AG08396 (cell line): ENCODE measurements at places on chromosomes 6 and 20.

- peak; percentile 88 for DNase-seq
Observed at GRCh38 chr20:13221673-13222318, 722 bp downstream of the ISM1 start.

DNA sequence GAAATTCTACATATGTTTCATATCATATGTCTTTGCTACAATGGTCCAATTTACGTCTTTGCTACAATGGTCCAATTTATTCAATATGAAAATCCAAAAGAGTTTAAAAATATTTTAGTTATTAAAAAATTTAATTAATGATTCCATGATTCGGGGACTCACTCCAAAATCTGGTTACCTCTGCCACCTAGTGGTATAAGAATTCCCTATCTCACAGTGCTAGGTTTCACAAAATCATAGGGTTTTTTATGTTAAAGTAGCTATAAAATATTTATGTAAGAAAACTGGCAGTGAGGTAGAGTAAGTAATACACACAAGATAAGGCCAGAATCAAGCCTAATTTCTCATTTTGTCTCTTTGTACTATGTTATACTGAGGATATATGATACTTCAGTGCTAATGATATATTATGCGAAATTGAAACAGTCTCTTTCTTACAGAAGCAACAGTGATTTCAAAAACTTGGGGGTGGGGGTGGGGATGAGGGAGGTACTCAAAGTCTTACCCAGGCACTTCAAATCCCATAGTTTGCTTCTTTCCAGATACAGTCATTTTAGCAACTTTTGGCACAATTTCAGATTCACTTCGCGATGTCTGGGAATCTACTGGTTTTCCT is 52.3 kb downstream of the HBS1L start:
- DNase-seq, result peak; percentile 16

DNA sequence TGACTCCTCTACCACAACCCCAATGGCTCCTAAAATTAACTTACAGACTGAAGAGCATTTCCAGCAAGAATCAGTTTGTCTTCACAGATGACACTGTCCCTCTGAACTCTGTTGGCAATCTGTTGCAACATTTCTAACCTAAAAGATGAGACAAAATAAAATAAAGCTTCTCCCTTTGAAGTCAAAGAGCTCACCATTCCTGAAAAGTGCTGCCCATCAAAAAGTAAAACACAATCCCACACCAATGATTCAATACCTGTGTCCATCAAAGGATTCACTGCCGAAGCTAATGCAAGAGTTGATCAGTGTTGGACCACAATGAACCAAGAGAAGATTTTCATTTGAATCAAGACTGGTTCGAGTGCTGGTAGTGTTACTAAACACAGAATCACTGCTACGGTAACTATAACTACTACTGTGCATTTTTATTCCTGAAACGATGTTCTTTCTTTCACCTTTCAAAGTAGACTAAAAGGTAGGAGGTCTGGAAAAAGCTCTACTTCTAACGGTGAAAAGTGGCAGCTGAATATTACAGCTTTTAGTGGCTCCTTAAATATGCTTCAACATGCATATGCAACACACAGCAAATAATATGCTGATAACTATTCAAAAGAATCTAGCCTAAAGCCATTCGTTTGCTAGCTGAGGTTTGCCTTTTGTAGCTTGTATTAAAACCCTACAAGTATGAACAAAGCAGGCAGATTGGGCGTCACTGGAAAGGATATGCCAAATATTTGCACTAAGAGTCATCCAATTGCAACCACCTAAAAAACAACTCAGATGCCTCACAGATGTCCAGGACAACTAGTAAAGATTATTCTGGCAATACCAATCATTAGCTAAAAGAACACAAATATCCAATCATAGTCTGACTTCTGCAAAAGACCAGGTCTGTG is at the start of gene DST:
Gene DST, minus strand, starts transcription at position 524 of the 896 bp plus-strand sequence.
- peak; percentile 73 for DNase-seq

- DNase-seq, result no peak
Observed at GRCh38 chr6:119862719-119863118, 513.2 kb upstream of the MAN1A1 start.

GRCh38 chr20:13017883-13018535 is 9.2 kb downstream of the SPTLC3 start:
- DNase-seq, result no peak

DNA sequence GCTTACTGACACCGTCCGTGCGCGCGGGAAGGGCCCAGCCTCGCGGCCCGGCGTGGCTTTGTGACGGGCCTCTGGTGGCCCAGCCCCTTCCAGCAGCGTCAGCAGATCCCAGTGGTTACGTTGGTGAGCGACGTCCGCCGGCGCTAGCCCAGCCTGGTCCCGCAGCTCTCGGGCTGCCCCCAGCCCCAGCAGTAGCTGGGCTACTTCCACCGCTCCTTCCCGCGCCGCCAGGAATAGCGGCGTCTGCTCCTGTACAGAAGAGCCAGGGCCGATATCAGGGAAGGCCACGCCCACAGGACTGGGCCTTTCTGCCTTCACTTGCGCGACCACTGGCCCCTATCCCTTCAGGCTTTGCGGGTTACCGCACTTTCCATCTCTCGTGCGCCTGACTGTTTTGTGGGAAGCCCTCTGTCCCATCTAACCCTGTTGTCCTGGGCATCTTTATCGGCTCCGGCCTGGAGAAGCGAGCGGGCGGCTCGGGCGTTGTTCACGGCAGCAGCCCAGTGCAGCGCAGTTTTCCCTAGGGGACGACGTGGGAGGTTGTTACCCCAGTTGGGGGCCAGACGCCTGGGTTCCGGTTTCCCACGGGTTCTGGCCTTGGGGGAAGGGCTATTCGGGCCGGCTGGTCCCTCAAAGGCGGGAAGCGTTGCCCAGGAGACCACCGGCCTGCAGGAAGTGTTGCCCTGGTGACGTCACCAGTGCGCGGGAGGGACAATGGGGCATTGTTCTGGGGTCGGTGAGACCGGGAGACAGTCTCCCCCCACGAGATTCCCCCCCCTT is 3.6 kb upstream of the GPSM3 start:
- DNase-seq, result peak; percentile 77

DNA sequence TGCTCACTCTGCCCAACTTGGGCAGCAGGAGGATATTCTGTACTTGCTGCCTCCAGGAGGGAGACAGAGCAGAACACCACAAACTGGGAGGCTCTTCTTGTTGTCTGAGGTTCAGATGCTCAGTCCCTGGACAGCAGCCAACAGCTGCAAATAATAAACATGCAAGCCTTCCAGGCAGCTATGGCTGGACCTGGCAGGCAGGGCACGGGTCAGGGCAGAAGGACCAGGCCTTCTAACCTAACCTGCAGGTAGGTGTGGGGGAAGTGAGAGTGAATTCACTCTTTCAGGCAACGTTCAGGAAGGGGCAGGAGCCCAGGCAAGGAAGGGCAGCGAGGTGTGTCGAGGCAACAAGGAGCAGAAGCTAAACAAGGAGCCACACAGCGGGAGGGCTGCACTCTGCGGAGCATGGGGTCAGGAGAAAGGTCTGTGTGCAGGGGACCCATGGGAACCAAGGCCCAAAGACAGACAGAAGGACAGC is 31.5 kb downstream of the NINL start:
- peak; percentile 60 for DNase-seq

DNA sequence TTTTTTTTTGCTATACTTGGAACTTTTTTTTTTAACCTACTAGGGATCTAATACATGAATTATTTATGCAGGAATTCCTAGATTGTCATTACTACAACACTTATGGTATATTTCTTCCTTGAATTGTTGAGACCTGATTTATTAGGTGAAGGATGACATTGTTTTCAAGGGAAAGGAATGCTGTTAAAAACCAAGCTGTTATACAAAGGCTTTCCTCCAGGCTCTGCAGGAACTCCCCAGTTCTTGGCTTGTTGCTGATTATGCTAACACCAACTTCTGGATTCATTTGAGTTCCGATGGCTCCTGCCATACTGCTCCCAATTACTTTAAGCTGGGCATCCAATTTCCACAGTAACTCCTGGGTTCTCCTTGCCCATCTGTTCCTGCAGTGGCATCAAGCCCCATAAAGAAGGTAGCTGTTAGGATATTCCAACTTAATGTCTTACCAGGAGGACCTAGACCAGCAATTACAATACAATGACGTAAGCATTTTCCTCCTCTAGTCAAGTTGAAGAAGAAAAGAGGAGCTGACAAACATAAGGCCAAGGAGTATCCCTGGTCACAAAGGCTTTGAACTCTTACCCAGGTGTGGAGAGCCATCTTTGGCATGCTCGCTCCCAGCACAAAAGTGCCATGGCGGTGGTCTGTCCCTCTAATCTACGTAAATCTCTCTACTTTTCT is 215.9 kb upstream of the AGPAT4 start:
- DNase-seq, result no peak

- no peak for DNase-seq
Observed at GRCh38 chr20:48866936-48867335, 39.1 kb upstream of the PREX1 start.

- DNase-seq, result no peak
Observed at GRCh38 chr6:129111853-129112252, 228.9 kb downstream of the LAMA2 start.

- no peak for DNase-seq
Observed at GRCh38 chr6:7546383-7546782, 4.9 kb downstream of the DSP start.

GRCh38 chr20:2469991-2470422 is 582 bp downstream of the SNRPB start:
- DNase-seq, result peak; percentile 56

DNA sequence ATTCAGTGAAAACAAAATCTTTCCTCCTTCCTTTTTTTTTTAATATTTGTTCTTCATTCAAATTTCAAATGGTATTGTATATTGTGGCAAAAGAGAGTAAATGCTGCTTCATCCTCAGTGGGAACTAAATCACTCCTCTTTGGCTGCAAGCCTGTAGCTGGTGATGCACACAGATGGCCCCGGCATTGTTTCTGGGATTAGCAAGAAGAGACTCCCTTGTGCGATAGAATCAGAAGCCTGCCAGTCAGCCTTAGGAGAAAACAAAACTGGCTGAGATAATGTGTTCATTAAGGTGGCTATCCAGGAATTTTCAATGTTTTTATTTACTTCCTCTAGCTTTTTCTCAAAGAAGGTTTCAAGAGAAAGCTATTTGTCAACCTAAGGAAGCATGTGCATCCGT is 20.7 kb upstream of the ELOVL2 start:
- DNase-seq, result no peak

- DNase-seq, result no peak
Observed at GRCh38 chr20:1535420-1536175, 21.9 kb downstream of the SIRPD start.

- no peak for DNase-seq
Observed at GRCh38 chr6:136739501-136739900, 52.8 kb downstream of the MAP3K5 start.

- DNase-seq, result no peak
Observed at GRCh38 chr20:20713244-20713765, 861 bp upstream of the RALGAPA2 start.

DNA sequence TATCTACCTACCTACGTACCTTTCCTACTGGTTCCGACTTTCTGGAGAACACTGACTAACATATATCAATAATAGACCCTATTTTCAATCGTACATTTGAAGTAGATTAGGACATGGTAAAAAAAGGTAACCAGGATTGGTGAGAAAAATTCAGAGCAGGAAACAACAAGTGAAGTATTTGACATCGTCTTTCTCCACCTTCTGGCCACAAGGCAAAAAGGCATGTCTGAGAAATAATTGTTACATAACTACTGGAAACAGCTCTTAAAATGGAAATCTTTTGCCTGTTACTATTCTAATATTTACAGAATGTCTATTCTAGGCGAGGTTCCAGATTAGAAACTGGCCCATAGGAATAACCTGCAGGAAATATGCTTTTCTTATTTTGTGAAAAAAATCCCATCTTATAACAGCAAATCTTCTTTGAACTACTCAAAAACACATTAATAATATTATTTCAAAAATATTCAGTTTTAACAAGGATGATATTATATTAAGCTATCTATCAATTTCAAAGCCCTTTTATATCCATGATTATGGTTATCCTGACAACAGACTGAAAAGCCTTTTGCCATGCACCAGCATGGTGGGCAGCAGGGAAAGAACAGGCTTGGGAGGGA is 80.8 kb downstream of the RCAN2 start:
- peak; percentile 28 for DNase-seq

DNA sequence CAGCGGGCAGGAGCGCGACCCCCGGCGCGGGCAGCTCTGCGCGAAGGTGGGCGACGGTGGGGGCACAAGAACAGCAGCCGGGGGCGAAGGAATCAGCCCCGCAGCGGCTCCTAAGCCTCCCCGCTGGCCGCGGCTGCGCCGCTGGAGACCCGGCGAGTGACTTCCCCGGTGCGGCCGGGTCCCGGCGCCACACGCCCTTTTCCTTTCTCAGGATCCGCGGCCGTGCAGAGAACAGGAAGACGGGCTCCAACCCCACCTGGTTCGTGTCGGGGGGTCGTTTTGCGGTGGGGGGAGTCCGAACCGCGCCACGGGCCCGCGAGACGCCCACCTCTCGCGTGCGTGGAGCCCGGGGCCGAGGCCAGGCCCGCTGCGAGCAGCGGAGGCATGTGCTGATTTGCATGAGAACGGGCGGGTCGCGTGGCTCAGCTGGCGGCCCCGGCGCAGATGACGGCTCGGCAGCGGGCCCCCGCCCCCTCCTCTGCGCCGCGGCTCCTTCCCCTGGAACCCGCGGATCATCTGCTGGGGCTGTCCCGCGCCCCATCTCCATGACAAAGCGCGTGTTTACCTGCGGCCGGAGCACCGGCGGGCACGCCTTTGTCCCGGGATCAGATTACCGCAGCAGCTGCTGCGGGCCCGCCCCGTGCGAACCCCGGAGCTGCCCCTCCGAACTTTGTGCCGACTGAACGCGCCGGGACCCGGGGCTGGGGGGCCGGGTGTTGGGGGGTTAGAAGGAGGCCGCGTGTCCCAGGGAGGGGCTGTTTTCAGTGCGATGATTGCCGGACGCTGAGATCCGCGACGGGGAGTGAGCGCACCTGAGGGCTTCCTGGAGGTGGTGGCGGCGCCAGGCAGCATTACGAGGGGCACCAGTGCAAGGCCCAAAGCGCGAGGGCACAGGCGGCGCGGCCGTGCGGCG is 4.9 kb upstream of the DLL1 start:
- peak; percentile 61 for DNase-seq

GRCh38 chr6:15712797-15713196 is 50.0 kb upstream of the DTNBP1 start:
- no peak for DNase-seq

DNA sequence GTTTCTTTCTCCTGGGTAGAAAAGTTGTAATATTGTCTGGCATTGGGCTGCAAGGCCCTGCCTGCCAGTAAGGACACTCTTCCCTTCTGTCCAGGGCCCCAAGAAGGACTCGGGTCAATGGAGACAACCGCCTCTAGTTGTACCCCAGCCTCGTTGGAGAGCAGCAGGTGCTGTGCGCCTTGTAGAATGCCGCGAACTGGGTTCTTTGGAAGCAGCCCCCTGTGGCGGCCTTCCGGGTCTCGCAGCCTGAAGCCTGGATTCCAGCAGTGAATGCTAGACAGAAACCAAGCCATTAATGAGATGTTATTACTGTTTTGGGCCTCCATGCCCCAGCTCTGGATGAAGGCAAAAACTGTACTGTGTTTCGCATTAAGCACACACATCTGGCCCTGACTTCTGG is 37.0 kb downstream of the PLCG1 start:
- no peak for DNase-seq

- no peak for DNase-seq
Observed at GRCh38 chr20:19407736-19408135, 195.3 kb downstream of the SLC24A3 start.

GRCh38 chr20:43196243-43196642 is 6.5 kb upstream of the PTPRT start:
- DNase-seq, result no peak
